Astrocyte (in vitro differentiated cells and primary cell): ENCODE measurements at places on chromosomes 4 and X. TPM values are rescaled to one million over a fixed set of nuclear protein-coding genes. Genes with fewer than 3 reads are reported as not detected.
A peak's percentile ranks its signal among the peaks of the same experiment; 100 is the strongest.

DNA sequence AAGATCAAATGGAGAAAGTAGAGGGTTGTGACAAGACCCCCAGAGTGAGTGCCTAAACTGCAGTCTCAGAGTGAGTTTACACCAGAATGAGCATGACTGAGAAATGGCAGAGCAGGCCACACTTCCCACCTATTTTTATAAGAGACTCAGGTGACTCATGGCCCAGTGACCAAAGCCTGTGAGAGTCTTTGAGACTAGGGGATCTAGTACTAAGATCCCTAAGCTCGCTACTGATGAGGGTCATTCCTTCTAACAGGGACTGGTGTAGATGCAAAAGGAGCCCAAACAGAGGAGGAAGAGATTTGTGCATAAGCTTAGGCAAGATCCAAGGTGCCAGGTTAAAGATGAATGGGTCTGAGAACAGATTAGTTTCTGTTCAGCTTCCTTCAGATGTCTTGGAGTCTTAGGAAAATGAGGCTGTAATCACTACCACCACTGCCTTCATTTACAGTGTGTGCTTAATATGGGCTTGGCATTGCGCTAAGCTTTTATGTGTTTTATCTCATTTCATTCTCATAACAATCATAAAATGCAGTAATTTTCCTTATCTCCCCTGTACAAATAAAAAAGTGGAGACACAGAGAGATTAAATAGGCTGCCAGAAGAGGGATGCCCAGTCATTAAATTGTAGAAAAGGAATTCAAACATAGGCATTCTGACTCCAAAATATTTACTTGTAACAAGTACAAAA lies 62.8 kb downstream of the RWDD4 start:
- no peak for DNase-seq

DNA sequence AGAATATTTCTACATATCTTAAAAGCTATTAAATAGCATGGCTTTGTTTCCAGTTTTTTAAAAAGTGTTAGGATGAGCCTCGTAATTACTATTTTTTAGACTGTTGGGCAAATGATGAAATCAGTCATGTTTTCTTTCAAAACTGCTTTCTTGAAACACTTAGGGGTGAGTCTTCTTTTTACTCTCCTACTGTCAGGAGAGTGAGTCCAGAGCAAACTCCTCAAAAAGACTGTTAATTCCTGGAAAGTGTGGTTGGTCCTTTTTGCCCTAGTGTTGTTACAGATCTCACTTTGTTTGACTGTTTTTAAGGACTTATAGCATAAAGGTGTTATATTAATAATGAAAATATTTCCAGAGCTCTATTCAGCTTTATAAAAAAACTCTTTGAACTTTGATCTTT lies 6.3 kb downstream of the GSTCD start:
- no peak for DNase-seq

- no peak for DNase-seq
These were observed 211.8 kb upstream of the CPEB2 start for GRCh38 chr4:14790494-14790893.

DNA sequence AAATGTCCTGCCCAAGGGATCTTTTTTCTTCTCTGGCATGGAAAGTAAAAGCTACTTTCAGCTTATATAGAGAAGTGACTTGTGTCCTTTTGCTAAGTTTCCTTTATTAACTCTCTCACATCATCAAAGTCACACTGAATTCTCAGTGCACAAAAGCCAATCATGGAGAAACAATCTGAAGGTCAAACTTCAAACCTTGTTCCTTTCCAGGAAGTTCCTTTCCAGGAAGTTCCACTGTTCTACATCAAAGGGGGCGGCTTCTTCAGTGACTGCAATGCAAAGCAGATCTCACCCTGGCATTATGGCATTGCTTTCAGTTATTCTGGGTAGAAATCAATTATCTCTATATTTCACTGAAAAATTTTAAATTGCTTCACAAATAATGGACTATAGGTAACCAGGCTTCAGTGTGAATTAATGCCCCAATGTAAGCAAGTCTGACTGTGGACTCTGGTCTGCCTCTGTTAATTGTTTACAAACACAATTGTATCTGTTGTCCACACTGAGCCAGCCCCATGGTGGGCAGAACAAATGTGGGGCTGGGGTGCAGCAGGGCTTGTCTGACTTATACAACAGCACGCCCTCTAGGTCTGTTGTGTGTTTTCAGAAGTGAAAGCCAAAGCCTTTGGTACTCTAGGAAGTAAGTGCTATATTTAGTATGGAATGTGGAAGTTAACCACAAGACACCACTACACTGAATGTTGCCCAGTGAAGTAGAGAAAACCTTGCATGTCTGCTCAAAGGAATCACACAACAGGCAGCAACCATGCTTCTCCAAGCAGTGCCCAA lies 98.8 kb downstream of the CDS1 start:
- peak; percentile 89 for DNase-seq

- DNase-seq, result peak; percentile 90
These were observed 82.8 kb downstream of the PDGFC start for GRCh38 chr4:156888762-156889161.

- DNase-seq, result no peak
These were observed 75.2 kb downstream of the FAM53A start for GRCh38 chr4:1608821-1609500.

DNA sequence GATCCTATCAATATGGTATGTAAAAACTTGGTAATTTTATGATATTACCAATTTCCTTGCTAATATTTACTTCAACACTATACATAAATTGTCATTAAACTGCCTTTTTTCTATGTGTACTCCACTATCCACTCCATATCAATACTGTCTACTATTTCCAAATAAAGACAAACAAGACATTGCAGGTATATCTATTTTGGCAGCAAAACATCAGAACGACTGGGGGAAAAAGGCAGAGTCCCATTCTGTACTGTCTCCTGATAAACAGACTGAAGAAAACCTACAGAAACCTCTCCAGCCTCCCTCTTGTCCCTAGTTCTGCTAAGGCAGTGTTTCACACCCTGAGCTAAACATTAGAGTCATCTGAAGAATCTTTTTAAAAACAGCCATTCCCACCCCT lies 96.6 kb downstream of the ATRX start:
- no peak for DNase-seq

GRCh38 chr4:70927502-70928137 lies 25.5 kb downstream of the MOB1B start:
- DNase-seq, result no peak

HCCS gene
- total RNA-seq, result 38.0 and 39.2 TPM in 2 replicates

NDST4 gene
- total RNA-seq, result not detected in 2 replicates

SCRG1 gene
- total RNA-seq, result 4.3 and 7.3 TPM in 2 replicates

DNA sequence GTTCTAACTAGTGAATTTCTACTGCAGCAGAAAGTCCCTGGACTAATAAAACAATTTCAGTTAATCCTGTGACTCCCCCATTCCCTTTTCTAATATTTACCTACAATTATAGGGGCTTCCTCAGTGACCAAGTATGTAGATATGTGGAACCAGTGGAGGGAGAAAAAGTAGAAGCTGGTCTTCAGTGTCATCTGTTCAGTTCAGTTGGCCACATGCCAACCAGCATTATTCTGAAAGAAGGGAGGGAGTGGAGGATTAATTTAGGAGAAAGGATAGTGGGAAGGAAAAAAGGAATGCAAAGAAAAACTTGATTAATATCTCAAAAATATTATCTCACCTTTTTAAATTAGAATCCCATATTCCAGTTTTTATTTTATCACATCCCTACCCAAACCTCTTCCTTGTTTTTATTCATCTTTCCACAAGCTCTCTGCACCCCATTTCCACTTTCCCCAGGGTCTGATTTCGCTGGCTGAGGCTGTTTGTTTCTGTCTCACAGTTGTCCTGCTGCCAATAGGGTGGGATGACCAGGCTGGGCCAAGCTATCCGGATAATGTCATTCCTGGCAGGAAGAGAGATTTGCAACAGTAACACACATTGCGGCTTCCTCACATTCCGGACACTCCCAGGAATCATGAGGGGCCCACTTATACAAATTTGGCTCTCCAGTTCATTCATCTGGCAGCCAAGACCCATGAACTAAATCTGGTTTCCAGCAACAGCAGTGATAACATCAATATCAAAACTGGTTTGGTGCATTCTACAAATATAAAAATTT lies 24.6 kb upstream of the ANTXR2 start:
- peak; percentile 94 for DNase-seq

S100P gene
- total RNA-seq, result not detected in 2 replicates

- DNase-seq, result no peak
These were observed 1.9 kb downstream of the TRO start for GRCh38 chrX:54922547-54922946.

DNA sequence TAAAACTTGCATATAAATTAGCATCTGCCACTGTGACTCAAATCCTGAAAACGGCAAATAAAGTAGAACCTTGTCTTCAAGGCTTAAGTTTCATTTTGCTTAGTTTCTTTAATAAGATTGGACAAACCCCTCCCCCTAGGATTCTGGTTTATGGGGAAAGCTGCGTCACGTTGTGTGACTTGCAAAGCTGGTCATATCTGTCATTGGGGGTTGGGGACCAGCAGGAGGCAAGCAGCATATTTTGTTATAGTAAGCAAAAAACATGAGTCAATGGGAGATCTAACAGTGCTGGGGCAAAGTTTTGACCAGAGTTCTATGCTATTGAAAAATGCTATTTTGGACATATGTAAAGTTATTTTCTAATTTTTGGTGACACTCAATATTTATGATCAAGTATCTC lies 407.3 kb downstream of the PCDH18 start:
- DNase-seq, result peak; percentile 30

GRCh38 chr4:154740462-154740861 lies 3.3 kb upstream of the LRAT start:
- no peak for DNase-seq

DNA sequence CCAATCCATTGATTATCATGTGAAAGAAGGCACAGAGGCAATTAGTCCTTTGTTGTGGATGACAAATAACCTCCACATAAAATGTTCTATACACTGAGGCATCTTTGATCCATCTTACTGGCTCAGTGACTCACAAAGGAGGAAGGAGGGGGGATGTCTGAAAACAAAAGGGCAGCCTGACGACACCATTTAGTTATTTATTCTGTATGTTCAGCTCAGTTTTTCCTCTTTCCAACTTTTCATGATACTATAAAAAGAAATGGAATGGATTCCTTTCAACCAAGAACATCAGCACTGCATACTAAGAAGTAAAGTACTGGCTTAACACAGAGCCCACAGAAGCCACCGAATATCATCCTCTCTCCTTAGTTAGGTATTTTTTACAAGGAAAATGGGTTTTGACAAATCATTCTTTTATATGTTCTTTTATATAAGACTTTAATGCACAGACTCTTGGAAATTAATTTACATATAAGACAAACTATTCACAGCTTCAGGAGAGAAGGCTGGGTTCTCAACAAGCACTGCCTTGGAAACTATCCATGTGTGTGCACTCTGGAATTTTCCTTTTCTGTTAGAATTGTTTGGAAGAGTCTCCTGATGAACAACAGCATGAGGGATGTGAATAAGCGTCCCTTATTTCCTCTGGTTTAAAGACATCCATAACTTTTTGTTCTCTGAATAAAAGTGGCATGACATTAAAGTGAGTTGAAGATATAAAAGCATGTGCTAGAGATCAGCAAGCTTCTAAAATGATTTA lies 135.6 kb downstream of the TSPAN5 start:
- DNase-seq, result peak; percentile 97

GRCh38 chr4:89906777-89907521 lies 12.3 kb downstream of the MMRN1 start:
- peak; percentile 14 for DNase-seq

DNA sequence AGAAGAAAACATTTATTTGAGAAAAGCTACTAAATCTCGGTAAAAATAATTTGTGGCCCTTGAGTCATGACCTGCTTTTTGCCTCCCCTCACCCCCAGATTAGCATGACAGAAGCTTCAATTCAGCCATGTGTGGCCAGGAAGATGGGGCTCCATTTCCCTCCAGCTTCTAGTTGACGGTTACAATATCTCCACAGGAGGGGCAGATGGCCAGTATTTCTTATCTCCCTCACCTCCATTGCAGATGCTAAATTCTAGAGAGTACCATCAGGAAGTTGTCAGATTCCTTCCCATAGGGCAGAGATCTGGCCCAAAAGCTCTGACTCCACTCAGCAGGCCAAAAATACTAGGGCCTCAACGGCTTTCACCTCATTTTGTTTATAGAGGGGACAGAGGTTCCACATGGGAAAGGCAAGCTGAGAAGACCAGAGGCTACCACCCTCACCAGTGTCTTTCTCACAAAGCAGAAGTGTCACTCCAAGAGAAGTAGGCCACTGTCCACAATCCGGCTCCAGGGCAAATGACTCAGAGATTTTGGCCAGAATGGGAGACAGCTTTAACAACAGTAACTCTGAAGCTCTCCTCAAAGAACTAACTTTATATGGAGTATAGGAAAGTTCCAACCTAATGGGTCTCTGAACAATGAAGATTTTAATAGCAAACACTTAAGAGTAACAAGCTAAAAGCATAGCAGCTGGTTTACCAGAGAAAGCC lies 108.3 kb downstream of the TBC1D19 start:
- no peak for DNase-seq

DNA sequence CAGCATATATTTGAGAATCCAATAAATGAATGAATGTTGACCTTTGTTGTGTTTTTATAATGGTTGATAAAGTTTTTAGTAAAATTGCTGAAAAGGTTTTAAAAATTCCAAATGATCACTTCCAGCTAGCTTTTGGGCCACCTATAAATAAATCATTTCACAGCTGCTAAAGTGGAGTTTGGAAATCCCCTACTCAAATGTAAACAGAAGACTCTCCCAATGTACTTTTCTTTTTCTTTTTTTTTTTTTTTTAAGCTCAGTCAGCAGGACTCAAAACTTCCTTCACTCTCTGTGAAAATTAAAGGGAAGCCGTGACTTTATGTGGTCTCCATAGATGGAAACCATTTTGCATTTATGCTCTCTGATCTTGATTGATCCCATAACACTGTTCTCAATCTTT lies 45.2 kb downstream of the CXCL13 start:
- DNase-seq, result no peak

GRCh38 chr4:74627504-74627903 lies 166.8 kb downstream of the BTC start:
- DNase-seq, result no peak

JCHAIN gene
- not detected in 2 replicates for total RNA-seq

DNA sequence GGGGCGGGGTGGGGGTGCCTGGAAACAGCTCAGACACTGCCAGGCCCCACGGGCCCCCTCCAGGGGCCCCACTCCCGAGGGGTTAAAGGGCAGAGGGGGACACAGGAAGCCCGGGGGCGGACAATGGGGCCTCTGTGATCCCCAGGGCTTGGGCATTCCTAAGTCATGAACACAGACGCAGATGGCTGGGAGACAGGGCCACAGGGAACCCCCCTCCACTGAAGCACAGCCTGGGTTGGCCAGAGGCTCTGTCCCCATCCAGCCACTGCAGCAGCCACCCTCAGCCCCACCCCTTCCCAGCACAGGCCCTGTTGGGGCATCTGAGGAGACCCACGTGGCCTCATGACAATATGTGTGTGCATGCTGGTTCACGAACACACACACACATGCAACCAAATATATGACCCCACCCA lies 3.9 kb downstream of the L1CAM start:
- DNase-seq, result no peak

ZNF630 gene
- total RNA-seq, result 1.3 and 1.8 TPM in 2 replicates

PRPS2 gene
- total RNA-seq, result 11.8 and 12.6 TPM in 2 replicates

GYPA gene
- not detected in 2 replicates for total RNA-seq

- DNase-seq, result peak; percentile 40
These were observed 45.7 kb upstream of the INTU start for GRCh38 chr4:127586922-127587571.
